M059J (cell line): ENCODE measurements at places on chromosomes 2 and 18.

- DNase-seq = peak; percentile 85
These were observed 7.4 kb upstream of the B3GNT7 start for GRCh38 chr2:231387904-231388724.

GRCh38 chr2:67050622-67051021, 346.5 kb upstream of the ETAA1 start:
- peak; percentile 25 for DNase-seq

DNA sequence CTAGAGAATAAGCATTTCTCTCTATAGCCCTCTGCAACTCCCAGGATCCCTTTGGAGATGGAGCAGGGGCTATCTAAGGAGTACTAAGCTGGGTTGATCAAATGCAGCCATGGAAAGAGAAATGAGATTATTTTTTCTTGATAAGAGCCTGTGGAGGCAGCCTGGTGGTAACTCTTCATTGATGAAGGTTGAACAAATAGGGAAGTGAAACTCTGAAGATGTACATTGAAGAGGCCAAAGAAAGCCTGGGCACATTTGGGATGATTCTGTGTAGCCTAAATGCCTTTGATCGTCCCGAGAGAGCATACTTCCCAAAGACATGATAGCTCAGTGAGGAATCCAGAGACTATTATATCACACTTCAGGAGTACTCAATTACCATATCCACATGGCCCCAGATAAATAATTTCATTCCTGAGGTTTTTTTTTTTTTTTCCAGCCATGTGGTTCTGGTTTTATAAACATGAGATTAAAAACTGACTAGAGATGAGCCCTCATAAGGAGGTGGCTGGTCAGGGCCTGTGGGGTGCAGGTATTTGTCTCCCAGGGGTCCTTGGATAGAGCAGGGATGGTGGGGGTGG, 192.5 kb downstream of the TPGS2 start:
- DNase-seq = no peak

- DNase-seq = peak; percentile 26
These were observed 175.7 kb upstream of the HAAO start for GRCh38 chr2:42967959-42968674.

DNA sequence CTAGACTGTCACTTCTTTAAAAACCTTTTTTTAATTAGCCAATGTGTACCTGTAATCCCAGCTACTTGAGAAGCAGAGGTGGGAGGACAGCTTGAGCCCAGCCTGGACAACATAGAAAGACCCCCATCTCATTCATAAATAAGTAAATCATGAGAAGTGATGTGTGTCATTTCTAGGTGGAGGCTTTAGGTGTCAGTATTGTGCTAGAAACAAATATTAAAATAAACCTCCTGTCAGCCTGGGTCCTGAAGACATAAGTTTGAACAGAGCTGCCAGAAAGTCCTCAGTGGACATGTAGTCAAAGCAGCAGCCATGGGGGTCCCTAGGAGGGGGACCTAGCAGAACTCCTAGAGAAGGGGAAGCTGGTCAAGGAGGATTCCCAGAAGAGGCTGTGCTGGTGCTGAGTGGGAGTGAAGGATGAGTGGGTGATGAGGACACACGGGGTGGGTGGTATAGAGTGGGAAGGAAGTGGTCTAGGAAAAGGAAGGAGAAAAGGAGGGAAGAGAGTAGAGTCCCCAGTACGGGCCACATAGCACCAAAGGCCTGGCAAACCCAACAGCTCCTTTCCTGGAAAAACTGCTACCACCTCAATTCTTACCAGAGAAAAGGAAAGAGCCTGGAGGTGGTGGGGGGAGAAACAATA, 316.6 kb upstream of the NCKAP5 start:
- DNase-seq = peak; percentile 35

- DNase-seq = peak; percentile 41
These were observed 119.2 kb downstream of the ANKRD44 start for GRCh38 chr2:197191177-197191939.

DNA sequence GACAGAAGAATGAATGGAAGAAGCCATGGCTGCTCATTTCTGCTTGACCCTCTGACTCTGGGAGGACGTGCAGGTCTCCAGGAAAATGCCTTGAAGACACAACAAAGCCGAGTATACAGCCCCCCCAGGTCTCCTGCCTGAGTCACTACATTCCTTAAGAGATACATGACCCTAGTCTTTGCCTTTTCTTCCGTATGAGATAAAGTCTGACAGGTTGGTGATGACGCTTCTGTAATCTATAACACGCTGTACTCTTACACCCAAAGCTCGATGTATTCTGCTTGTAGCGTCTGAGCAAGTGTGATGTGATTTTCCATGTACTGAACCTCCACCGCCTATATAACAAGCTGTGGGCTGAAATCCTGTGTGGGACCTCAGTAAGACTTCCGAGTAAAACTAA, 77.3 kb downstream of the KCTD1 start:
- peak; percentile 73 for DNase-seq
